Stimulated activated CD4-positive, alpha-beta T cell treated with anti-CD3 and anti-CD28 coated beads, Interleukin-2, amount 100 ng/mL, for 48 hours (primary cell): ENCODE measurements at places on chromosomes 3 and 15.

- no peak for DNase-seq
These were observed 495.1 kb downstream of the IL5RA start for GRCh38 chr3:2615080-2615479.

DNA sequence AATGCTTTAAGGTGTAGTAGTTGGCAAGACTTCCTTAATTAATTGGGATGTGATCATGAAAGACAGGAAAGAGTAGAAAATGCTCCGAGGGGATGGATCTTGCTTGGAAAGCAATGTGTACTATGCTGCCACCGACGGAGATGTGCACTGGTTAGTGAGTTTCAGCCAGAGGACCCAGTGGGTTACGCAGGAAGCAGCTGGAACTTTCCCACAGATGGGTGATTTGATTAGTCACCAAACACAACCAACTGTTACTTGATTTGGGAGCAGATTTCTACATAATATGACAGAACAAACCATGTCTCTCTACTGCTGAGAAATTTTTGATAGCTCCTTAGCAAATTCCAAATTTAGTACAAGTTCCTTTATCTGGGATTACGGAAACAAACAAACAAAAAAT is 245.4 kb upstream of the MCTP2 start:
- DNase-seq = no peak

GRCh38 chr3:183532620-183533411 is 22.7 kb downstream of the KLHL6 start:
- DNase-seq = no peak

- DNase-seq = no peak
These were observed 473.7 kb downstream of the LPP start for GRCh38 chr3:188627652-188628051.

- DNase-seq = no peak
These were observed 24.9 kb downstream of the ZMAT3 start for GRCh38 chr3:179046497-179047353.

- no peak for DNase-seq
These were observed 45.8 kb downstream of the DNAH1 start for GRCh38 chr3:52361898-52362297.

GRCh38 chr3:122258757-122259371 is 66.2 kb upstream of the CSTA start:
- peak; percentile 62 for DNase-seq

DNA sequence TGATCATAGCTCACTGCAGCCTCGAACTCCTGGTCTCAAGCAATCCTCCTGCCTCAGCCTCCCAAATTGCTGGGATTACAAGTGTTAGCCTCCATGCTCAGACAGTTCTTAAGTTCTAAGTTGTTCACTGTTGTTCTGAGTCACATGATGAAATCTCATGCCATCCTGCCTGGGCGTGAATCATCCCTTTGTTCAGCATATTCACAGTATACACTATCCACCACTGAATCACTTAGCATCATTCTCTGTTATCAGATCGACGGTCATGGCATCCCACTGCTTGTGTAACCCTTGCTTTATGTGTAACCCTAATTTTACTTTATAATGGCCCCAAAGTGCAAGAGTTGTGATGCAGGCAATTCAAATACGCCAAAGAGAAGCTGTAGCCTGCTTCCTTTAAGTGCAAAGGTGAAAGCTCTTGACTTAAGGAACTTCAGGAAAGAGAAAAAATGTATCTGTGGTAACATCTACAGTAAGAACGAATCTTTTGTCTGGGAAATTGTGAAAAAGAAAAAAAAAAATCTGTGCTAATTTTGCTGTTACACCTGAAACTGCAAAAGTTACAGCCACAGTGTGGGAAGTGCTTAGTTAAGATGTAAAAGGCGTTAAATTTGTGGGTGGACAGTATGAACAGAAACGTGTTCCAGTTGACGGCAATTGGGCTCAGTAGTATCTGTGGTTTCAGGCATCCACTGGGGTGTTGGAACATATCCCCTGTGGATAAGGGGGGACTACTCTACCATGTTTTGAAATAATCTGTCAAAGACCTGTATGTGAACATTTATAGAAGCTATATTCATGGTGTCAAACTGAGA is 80.6 kb downstream of the PCOLCE2 start:
- no peak for DNase-seq

DNA sequence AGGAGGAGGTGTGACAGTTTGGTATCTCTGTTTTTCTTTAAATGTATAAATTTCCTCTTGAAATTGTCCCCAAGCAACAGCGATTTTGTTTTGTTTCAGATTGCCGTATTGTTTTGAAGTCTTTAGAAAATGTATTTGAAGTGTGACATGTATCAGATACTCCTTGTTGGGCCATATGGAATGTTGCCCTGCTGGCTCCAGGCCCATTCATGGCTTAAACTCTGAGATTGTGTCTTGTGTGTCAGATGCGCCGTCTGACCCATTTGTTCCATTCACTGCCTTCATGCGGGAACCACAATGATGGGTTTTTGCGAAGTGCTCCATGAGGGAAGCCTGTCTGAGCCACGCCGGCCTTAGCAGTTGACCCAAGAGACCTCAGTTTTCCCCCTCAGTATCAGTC is 75.2 kb upstream of the ADAMTSL3 start:
- DNase-seq = no peak

DNA sequence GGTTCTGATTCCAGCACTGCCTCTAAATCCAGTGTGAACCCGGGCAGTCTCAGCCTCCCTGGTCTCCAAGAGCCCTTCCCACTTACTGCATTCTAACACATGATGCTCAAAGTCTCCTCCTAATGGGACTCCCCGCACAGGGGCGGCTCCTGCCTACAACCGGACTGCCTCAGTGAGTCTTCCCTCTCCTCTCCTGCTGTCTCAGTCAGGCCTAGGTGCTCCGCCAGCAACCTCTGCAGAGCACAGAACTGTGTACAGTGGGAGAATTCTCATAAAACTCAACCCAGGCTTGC is 28.9 kb downstream of the TBC1D2B start:
- DNase-seq = no peak

GRCh38 chr3:52682016-52682415 is 3.7 kb downstream of the PBRM1 start:
- peak; percentile 32 for DNase-seq

- no peak for DNase-seq
These were observed 18.4 kb upstream of the OPA1 start for GRCh38 chr3:193574488-193575070.

DNA sequence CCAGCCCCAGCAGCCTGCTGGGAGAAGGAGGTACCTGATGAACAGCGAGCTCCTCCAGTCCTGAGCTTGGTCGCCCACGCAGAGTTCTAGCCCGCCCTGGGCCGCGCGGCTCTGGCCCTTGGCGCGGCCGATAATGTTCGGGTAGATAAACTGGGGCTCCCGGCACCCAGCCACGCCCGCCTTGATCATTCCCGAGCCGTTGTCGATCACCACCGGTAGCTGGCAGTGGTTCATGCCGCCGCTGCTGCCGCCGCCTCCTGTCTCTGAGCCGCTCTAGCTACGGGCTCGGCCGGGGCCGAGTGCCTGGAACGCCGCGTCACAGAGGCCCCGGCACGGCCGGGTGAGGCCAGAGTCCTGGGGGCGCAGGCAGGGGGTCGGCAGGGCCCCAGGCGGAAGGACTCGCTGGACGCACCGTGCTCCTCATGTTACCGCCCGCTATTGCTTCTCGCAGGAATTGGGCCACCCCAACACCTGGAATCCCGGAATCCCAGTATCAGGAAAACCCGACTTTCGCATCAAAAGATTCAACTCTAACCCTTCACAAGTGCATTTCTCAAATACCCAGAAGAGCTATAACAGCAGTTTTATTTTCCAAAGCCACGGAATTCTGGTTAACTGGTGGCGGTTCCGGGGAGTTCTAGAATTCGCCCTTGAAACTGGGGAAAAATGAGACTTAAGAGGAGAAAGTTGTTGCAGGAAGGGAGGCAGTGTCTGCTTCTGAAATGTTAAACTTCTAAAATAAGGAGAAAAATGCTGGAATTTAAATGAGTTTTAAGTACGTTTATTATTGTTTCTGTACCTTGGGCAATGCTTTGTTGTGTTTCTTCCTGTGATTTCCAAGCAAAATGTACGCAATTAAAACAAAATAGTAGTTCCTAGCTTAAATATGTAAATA is at the start of gene ACTRT3:
ACTRT3 (minus strand) TSS at position 275 of the 895 bp plus-strand sequence; CDS start at position 234, 41 bp downstream.
- peak; percentile 54 for DNase-seq

DNA sequence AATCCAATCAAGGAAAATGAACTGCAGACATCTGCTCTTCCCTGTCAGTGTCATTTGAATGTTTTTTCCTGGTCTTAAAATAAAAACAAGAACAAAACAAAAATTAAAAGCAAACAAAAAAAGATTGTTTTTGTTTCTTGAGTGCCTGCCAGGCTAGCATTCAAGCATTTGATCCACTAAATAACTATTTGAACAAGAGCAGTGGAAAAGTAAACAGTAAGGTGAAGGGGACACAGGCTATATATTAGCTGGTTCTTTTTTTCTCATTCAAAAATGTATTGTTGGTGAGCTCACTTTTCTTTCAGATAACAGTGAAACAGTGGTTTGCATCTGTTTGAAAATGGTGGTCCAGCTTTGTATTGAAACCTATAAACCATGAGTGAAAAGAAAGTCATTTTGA is 586.9 kb upstream of the SGO1 start:
- no peak for DNase-seq

GRCh38 chr15:73598530-73599160 is 34.5 kb downstream of the NPTN start:
- DNase-seq = no peak

- DNase-seq = no peak
These were observed 14.5 kb upstream of the ARHGAP31 start for GRCh38 chr3:119279584-119280243.

GRCh38 chr15:64586984-64587383 is 126.6 kb downstream of the ZNF609 start:
- DNase-seq = no peak

- no peak for DNase-seq
These were observed 230.0 kb upstream of the MCTP2 start for GRCh38 chr15:94001255-94001801.

DNA sequence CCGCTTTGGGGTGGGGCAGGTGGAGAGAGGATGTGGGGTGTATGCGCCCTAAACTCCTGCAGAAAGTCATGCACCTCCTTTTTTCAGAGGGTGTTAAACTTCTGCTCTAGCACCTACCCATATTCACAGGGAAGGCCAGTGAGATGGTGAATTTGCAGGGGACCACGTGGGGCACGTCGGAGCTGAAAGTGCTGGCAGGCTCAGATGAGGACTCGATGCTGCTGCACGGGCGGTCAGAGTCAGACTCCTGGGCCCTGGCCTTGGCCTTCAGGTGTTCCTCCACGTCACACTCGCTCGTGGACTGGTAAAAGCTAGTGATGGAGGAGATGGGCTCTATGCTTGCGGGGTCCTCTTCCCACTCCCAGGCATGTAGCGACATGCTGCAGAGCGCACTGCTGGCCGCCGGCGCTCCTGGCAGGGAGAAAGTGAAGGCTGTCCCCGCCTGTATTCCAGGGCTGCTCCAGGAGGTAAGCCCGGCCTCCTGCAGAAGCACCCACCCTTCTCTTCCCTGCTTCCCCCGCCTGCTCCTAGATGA is 883 bp downstream of the CFAP92 start:
- DNase-seq = no peak

DNA sequence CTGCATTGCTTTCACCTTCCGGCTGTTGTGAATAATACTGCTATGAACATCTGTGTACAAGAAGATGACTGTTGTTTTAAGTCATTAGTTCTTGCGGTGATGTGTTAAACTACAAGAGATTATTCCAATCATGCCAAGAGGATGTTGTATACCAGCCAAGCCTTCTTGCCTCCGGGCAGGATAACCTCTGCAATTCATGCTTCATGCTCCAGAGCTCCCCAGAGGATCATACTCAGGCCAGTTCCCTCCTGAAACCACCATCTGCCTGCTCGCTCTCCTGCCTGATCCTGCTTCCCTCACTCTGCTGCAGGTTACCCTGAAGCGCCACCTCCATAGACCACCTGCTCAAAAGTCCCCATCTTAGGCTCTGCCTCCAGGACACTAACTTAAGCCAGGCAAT is 187.1 kb upstream of the PROK2 start:
- DNase-seq = no peak

GRCh38 chr15:57079931-57080620 is 161.6 kb downstream of the TCF12 start:
- no peak for DNase-seq

GRCh38 chr15:36948982-36949381 is 151.4 kb downstream of the MEIS2 start:
- no peak for DNase-seq

DNA sequence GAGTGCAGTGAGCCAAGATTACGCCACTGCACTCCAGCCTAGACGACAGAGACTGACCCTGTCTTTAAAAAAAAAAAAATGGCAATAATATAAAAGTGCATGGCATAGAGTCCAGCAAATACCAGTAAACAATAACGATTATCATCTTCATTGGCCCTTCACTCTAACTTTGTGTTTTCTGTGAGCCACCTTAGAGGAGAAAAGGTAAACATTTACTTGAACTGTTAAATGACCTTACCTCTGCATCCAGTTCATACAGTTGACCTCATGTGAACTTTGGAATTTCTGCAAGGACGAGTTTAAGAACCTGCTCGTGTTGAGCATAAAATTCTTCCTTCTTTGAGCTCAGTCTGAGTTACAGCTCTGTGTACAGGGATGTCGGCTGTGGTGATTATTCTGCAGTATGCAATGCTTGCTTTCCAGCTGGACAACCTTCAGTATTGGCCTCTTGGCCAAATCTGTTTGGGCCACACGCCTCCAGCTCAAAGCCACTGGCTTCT is 56.6 kb downstream of the RLBP1 start:
- no peak for DNase-seq

- no peak for DNase-seq
These were observed 101.6 kb downstream of the SRGAP3 start for GRCh38 chr3:9147896-9148266.

- no peak for DNase-seq
These were observed 131.8 kb downstream of the SLCO3A1 start for GRCh38 chr15:91985297-91985696.

- no peak for DNase-seq
These were observed 66.2 kb upstream of the CORO2B start for GRCh38 chr15:68512598-68512997.

- no peak for DNase-seq
These were observed 1.6 kb downstream of the GOLGB1 start for GRCh38 chr3:121747976-121748375.

- DNase-seq = peak; percentile 29
These were observed 1037.0 kb upstream of the CFAP20DC start for GRCh38 chr3:60086811-60087210.

- no peak for DNase-seq
These were observed 27.4 kb upstream of the ATP10A start for GRCh38 chr15:25890529-25890928.

DNA sequence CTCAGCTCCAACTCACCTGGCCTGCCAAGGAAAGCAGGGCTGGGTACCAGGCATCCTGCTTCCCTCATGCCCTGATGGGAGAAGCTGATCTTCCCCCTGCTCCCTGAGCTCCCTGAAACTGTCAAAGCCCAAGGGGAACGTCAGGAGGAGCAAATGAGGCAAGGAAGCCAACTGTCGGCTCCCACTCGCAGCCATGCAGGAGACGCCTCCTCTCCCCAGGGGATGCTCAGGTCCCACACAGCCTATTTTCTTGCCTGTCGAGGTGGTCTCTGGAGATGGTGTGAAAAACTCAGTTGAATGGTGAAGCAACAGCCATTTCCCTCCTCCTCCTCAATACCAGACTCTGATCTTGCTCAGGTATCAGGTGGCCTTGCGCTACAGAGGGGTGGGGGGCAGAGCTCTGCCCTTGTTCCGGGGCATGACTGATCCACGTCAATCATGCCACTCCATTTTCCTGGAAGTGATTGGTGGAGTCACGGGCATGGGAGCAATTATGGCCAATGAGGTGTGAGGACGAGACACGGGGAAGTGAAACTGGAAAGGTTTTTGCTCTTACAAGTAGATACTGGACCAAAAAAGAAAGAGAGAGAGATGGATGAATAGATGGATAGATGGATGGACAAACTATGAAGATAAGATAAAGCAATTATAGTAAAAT is 58.2 kb downstream of the SLC6A1 start:
- no peak for DNase-seq

GRCh38 chr3:143152043-143152442 is 32.5 kb downstream of the CHST2 start:
- DNase-seq = no peak
